CD4-positive, alpha-beta T cell treated with Interleukin-6 for 4 hours (primary cell): ENCODE measurements at places on chromosomes 6 and 20.

- no peak for DNase-seq
Measured at GRCh38 chr6:81773887-81774286, 21.4 kb upstream of the TENT5A start.

- no peak for DNase-seq
Measured at GRCh38 chr20:36875702-36876472, at the start of gene TLDC2. Gene TLDC2 (plus strand): TSS chr20:36876138. CDS start chr20:36876175, 37 bp downstream.

DNA sequence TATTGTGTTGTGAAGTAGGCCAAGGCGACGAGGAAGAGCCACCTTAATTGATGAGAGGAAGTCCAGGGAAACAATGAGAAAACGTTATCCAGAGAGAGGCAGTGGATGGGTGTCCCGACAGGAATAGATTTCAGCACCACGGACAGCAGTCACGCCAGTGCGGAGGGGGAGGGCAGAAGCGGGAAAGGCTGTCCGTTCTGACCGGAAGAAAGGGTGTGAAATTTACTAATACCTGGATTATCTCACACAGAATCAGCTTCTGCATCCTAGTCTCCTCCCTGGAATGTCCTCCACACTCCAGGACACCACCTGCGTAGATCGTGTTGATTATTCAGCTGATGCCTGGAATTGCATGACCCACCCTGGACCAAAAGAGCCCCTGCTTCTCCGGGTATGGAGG is 7.4 kb upstream of the BPIFA3 start:
- peak; percentile 41 for DNase-seq

GRCh38 chr20:2631228-2631627 is 21.2 kb upstream of the NOP56 start:
- DNase-seq = no peak

- peak; percentile 51 for DNase-seq
Measured at GRCh38 chr6:158938811-158939254, 61.2 kb downstream of the RSPH3 start.
